ENCODE measurements at places on chromosomes 5 and 9.

DNA sequence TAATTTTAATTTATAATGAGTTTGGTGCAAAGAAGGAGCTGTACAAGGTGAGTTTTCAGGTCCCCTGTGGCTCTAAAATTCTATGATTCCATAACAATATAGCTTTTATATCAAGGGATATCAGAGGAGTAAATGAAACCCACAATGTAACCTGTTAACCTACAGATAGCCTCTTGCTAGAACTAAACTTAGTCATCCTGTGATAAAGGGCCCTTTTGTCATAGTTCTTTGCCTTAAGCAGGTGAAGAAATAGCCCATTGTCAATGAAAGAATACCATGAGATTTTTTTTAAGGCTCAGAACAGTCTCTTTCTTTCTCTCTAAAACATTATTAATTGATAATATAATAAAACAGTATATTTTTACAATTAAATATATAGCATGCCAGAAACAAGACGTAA lies 127.8 kb downstream of the NFIB start:
- no peak for DNase-seq

- DNase-seq: no peak
These were observed 2.6 kb downstream of the RNF44 start for GRCh38 chr5:176534640-176535039.

GRCh38 chr5:93307557-93307956 lies 273.5 kb downstream of the NR2F1-AS1 start:
- no peak for DNase-seq

GRCh38 chr9:107138261-107138992 lies 144.7 kb upstream of the RAD23B start:
- no peak for DNase-seq

- no peak for DNase-seq
These were observed 1.3 kb downstream of the ZNF131 start for GRCh38 chr5:43121913-43122484.

DNA sequence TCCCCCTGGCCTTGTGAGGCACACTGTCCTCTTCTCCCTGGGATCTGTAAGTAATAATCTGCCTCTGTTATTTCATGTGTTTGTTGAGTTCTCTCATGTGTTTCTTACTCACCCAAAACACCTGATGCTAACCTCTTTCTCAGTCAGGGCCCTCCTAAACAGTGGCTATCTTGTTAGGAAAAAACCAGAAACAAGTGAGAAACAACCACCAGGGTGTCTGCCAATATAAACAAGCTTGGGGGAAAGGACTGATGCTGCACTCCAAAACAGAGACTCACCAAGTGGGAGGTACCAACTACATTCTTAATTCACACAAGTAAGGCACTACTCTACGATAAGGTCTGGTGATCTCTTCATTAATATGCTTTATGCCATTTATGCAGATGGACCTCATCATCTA lies 564.4 kb downstream of the SEMA5A start:
- DNase-seq: no peak

DNA sequence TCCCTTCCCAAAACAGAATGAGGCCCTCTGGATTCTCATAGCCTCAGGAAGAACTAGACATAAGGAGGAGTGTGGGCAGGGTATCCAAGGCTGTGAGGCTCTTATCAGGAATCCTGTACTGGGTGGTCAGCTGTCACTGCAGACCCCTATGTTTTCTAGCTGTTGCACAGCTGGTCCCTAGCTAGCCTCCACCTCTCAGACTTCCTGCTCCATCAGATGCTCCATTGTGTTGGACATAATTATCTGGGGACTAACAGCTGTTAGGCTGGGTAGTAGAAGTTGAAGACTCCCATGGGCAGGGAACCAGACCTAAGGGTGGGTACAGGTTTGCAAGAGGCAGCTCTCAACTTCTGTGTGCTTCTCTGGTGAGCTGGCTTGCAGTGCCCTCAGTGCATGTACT lies 18.4 kb downstream of the FAM219A start:
- DNase-seq: no peak

DNA sequence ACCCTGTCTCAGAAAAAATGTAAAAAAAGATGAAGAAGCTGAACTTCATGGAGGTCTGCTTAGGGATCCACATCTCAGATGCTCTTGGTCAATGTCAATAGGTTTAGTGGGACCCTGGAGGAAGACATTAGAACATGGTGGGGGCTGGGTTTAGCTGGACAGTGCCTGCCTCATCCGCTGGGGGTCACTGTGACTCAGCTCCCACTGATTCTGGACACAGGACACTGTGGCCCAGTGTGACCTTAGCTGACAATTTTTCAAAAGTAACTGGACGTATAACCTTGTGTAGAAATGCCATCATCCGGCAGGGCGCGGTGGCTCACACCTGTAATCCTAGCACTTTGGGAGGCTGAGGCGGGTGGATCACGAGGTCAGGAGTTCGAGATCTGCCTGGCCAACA lies 7.3 kb upstream of the HNRNPAB start:
- no peak for DNase-seq
